ENCODE measurements at places on chromosomes 1 and 21.

GRCh38 chr1:44068442-44068921 lies 37.2 kb upstream of the SLC6A9 start:
- DNase-seq = no peak

- no peak for DNase-seq
Observed at GRCh38 chr1:229445828-229446227, 11.9 kb upstream of the ACTA1 start.

DNA sequence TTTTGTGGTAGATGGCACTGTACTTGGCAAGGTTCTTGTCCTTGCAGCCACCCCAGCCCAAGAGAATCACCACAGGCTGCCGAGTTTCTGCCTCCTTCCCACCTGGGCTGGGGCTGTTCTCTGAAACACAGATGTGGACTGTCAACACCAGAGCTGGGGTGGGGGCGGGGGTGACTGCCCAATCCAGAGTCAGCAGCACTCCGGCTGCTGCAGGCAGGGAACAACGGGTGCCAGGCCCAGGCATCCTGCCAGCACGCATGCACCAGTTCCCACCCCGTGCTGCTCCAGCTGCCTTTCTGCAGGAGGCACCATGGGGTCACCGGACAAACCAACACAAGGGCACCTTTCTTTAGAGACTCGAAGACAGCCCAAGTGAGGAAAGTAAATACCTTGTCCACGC lies 14.1 kb downstream of the TMEM53 start:
- DNase-seq = no peak

GRCh38 chr1:59592924-59593323 lies 221.8 kb upstream of the HOOK1 start:
- DNase-seq = no peak

DNA sequence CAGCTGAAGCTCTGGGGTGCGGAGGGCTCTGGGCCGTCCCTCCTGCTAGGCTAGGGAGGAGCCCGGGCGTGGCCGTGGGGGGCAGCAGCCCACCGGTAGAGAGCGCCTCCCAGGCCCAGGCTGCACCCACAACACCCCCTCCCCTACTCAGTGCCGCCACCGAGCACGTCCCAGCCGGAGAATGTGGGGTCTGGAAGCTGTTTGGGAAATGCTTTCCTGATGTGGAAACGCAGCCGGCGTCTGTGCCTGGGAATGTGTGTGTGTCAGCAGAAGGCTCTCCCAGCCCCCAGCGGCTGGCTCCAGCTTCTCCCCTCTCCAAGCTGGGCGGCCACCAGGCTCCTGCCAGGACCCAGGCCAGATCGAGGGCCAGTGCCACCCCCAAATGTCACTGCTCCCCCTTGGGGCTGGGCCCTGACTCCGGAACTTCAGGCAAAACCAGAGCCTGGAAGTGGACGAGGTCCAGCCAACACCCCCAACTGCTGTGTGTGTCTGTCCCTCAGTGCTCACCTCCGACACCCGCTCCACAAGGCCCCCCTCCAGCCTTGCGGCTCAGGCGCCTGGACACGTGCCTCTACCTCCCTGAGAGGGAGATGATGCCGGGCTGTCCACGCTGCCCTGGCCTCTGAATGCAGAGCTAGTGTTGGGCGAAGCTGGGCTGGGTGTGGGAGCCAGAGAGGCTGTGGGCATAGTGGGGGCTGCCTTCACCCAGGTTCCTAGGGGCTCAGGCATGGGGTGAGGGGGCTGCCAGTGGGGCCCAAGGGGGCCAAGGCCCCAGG lies 74.7 kb downstream of the MEGF6 start:
- DNase-seq = no peak

DNA sequence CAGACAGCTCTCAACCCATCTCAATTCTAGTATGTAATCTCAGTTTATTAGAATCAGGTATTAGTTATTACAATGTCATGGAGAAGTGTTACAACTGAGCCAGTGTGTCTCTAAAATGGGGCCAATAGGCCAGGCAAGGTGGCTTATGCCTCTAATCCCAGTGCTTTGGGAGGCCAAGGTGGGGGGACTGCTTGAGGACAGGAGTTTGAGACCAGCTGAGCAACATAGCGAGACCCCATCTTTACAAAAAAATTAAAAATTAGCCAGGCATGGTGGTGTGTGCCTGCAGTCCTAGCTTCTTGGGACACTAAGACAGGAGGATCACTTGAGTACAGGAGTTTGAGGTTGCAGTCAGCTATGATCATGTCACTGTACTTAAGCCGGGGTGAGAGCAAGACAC lies 104.9 kb downstream of the BCAR3 start:
- no peak for DNase-seq

DNA sequence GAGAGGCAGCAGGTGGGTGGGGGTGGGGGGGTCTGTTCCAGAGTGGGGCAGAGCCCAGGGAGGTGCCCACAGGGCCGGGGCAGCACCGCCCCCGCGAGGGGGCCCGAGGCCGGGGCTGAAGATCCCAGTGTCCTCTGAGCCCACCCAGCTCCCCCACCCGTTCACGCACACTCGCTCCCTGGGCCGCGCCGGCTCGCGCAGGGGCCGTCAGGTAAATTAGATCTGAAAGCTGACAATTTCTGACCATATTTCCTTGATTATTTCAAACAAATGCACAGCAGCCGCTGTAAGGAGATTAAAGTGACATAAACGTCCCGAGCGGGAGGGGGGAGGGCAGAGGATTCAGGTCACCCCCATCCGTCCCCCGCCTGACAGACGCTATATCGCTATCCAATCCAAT lies 118.0 kb downstream of the CASZ1 start:
- DNase-seq = no peak

GRCh38 chr1:91501971-91502671 lies 1.5 kb downstream of the CDC7 start:
- no peak for DNase-seq

DNA sequence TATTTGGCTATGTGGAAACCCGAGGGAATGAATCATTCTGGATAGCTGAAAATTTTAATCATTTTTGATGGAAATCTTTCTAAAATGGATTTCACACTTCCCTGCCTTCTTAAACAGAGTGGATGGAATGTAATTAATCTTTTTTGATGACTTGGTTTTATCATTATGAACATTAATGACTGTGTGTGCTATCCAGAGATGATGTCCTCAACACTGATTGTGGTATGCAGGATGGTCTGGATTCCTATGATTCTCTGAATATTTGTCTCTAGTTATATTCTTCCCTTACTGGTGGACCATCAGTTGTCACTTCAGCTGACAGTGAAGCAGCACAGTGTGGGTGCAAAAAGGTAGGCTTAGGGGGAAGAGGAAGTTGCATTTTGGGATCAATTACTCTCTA lies 513.5 kb downstream of the LMO4 start:
- DNase-seq = no peak
